Stimulated activated CD8-positive, alpha-beta memory T cell treated with anti-CD3 and anti-CD28 coated beads, Interleukin-7, amount 100 ng/mL, for 1 hour (primary cell): ENCODE measurements at places on chromosomes 2 and 18.

- no peak for DNase-seq
These were observed 21.2 kb downstream of the ACTR3 start for GRCh38 chr2:113910967-113911678.

- DNase-seq: no peak
These were observed 119.3 kb upstream of the RBBP8 start for GRCh38 chr18:22813648-22814328.

- no peak for DNase-seq
These were observed 135.6 kb downstream of the SMAD7 start for GRCh38 chr18:48815179-48815515.

DNA sequence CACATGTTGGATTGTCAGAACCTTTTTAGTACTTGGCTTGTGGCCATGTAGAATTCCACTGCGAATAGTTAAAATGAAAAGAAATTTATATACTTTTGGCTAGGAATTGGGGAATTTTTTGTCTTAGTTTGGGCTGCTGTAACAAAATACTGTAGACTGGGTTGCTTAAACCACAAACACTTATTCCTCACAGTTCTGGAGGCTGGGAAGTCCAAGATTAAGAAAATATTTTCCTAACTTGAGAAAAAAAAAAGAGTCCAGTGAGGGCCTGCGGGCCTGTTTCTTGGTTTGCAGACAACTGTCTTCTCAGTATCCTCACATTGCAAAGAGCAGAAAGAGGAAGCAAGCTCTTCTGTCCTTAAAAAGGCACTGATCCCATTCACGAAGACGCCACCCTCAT lies 81.9 kb downstream of the CD226 start:
- DNase-seq: no peak

GRCh38 chr18:45201029-45201428 lies 414.2 kb upstream of the SLC14A2 start:
- no peak for DNase-seq

DNA sequence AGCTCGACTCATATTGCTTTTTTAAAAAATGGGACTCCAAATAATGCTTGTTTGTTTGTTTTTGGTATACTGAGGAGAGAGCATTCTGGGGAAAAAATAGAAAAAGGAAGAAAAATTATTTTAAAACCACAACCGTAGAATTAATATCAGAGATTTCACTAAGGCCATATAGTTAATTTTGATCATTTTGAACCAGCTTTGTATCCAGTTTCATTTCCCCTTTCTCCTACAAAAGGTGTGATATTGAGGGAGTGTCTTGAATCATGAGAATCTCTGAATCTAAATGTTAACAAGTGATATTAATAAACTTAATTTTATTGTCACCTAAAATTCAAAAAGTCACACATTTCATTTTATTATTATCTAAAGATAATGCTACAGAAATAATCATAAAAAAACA lies 198.5 kb upstream of the GALNT5 start:
- DNase-seq: no peak

- DNase-seq: no peak
These were observed 6.5 kb downstream of the GREB1 start for GRCh38 chr2:11540148-11540995.

- no peak for DNase-seq
These were observed 1034.9 kb upstream of the FANCL start for GRCh38 chr2:59276033-59276432.

GRCh38 chr2:33241581-33241980 lies 234.9 kb upstream of the RASGRP3 start:
- no peak for DNase-seq

- DNase-seq: no peak
These were observed 29.2 kb upstream of the ZDBF2 start for GRCh38 chr2:206245265-206245672.

- no peak for DNase-seq
These were observed 65.6 kb upstream of the CD302 start for GRCh38 chr2:159863526-159864160.

GRCh38 chr2:3211256-3212060 lies 166.2 kb downstream of the EIPR1 start:
- DNase-seq: no peak

GRCh38 chr2:17815468-17816184 lies 634 bp upstream of the MSGN1 start:
- DNase-seq: no peak

DNA sequence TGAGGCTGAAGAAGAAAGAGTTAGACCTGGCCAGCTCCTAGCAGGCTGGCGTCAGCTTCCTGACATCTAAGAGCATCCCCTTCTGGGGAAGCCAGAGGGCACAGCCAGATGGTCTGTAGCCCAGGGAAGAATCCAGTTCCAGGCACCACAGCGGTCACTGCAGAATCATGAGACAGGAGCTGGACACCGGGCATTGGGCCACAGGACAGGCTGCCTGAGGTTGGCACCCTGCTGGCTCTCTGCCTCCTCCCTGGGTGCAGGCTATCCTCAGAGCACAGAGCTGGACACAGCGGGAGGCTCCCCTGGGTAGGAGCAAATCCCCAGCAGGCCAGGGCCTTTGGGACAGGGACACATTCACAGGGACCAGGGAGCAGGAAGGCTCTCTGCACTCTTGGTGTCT lies 19.8 kb upstream of the ATOH8 start:
- DNase-seq: no peak

DNA sequence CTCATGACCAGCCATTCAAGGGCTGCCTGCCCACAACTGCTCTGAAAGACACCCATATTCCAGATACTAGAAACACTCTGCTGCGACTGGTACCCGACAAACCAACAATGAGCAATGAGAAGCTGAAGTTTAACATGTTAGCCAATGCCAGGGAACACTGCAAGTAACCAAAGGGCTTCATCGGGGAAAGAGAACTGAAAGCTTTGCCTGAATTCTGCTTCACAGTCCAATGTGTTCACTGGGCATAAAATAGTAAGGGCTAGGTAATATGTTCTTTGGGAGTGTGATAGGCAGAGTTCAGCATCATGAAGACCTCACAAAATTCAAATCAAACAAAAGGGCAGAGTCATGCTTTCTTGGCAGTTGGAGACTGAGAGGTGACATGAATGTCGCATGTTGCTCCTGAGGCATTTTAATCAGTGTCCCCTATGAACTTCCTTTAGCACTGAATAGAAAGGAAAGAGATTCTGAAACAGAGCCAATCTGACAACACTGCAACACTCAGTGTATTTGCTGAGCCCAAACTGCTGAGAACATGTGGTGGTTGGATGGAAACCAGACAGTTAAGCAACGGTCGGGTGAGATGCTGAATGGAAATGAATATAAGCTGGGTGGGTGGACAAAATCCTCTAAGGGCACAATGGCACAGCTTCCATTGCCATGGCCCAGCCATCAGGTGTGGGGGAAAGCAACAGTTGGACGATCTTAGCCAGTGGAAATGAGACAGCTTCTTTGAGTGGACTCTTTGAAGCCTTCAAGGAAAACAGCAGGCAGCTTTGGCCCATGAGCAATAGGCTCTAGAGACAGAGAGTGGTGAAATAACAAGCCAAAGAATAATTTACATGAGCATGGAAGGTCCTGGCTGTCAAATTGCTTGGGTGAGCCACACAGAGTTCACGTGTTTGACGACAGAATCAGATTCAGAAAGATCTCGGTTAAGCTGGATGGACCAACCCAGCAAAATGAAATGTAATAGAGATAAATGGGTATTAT lies 277.5 kb downstream of the AFF3 start:
- DNase-seq: no peak

GRCh38 chr2:219969508-219969907 lies 342.1 kb downstream of the SLC4A3 start:
- no peak for DNase-seq

DNA sequence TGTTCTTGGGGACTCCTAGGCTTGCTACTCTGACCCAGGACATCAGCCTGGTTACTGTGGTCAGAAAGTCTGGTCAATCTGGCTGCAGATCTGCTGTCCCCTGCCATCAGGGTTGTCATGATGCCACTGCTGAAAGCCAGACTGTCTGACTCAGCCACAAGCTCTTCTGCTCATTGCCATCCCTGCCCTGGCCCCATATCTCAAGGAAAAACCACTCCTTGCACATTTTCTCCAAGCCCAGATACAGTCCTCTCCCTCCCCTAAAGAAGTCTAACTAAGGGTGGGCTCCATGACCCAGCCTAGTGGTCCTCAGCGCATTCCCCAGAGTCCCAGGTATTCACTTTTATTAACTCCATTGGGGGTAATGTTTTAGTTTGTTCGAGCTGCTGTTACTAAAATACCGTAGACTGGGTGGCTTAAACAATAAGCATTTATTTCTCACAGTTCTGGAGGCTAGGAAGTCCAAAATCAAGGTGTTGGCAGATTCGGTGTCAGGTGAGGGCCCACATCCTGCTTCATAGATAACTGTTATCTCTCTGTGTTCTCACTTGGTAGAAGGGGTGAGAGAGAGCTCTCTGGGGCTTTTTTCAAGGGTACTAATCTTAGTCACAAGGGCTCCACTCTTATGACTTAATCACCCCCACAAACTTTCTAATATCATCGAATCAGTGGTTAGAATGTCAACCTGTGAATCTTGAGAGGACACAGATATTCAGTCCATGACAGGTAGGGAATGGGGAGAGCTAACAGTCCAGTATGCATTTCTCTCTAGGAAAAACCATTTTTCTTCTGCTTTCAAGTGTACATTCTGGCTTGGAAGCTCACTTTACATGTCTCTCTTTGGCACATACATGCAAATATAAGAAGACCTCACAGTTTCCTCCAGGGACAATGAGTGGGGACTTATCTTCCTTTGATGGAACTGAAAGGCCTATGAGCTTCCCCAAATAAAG lies 94.8 kb upstream of the CXCR4 start:
- DNase-seq: no peak

DNA sequence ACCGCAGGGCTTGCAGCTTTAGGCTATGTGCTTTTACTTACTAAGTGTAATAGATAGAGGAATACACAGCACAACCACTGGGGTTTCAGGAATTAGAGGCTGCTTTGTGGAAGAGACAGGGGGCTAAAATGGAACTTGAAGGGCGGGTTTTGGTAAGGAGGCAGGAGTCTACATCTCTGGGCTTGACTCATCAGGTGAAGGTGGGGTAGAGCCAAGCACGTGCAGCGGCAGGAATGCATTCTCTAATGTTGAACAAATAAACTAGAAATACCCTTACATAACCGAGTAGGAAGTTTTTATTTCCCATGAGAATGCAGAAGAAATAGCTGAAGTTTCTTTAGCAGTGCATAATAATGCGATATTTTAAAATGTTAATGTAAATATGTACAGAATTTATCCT lies 673.8 kb upstream of the SALL3 start:
- DNase-seq: no peak
